ENCODE measurements at places on chromosomes 16 and 17. TPM values are rescaled to one million over a fixed set of nuclear protein-coding genes. Genes with fewer than 3 reads are reported as not detected.
A peak's percentile ranks its signal among the peaks of the same experiment; 100 is the strongest.

The CD300E gene
- polyA plus RNA-seq, result 0.46 TPM

The PIMREG gene
- polyA plus RNA-seq, result 25.4 TPM

The CPNE7 gene
- 0.26 TPM for polyA plus RNA-seq

The SYNGR3 gene
- polyA plus RNA-seq, result 0.46 TPM

The IL17C gene
- not detected for polyA plus RNA-seq

The TBX4 gene
- 152 TPM for polyA plus RNA-seq

The NTHL1 gene
- polyA plus RNA-seq, result 27.2 TPM

- DNase-seq, result no peak
These were observed 34.5 kb downstream of the FAM222B start for GRCh38 chr17:28807925-28808634.

DNA sequence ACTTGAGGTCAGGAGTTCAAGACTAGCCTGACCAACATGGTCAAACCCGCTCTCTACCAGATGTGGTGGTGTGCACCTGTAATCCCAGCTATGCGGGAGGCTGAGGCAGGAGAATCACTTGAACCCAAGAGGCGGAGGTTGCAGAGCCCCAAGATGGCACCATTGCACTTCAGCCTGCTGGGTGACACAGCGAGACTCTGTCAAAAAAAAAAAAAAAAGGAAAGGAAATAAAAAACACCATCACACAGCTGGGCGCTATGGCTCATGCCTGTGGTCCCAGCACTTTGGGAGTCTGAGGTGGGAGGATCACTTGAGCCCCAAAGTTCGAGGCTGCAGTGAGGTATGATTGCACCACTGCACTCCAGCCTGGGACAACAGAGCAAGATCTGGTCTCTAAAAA lies 13.3 kb upstream of the SBK1 start:
- no peak for DNase-seq

GRCh38 chr16:17350207-17350606 lies 120.6 kb downstream of the XYLT1 start:
- DNase-seq, result no peak

GRCh38 chr17:64778240-64779097 lies 116.4 kb upstream of the SMURF2 start:
- DNase-seq, result no peak

DNA sequence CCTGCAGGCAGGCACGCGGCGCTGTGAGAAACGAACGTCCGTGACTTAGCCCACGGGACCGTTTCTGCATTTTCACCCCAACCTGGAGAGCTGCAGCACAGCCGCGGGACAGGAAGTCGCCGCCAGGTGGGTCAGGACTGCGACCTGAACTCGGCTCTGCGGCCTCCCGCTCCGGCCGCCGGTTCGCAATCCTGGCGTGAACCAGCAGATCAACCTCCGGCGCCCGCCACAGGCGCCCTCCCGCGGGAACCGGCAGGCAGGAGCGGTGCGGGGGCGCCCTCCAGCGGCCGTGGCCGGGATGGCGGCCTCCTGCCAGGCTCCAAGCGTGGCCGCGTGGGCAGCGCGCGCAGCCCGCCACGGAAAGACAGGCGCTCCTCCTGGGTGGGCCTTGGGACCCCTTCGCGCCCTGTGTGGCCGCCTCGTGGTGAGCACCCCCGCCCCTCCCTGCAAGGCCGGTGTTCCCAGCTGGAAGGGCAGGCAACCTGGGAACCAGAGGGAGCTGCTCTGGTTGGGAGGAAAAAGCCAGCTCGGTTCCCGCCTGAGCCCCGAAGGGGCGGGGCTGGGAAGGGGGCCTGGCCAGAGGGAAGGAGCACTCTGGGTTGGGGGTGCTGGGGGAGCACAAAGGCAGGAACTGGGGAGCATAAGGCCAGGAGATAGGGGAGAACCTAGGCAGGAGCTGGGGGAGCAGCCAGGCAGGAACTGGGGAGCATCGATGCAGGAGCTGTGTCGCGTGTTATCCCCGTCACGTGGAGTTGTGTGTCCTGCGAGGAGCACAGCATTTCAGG lies 28.2 kb downstream of the ACTG1 start:
- DNase-seq, result peak; percentile 83

DNA sequence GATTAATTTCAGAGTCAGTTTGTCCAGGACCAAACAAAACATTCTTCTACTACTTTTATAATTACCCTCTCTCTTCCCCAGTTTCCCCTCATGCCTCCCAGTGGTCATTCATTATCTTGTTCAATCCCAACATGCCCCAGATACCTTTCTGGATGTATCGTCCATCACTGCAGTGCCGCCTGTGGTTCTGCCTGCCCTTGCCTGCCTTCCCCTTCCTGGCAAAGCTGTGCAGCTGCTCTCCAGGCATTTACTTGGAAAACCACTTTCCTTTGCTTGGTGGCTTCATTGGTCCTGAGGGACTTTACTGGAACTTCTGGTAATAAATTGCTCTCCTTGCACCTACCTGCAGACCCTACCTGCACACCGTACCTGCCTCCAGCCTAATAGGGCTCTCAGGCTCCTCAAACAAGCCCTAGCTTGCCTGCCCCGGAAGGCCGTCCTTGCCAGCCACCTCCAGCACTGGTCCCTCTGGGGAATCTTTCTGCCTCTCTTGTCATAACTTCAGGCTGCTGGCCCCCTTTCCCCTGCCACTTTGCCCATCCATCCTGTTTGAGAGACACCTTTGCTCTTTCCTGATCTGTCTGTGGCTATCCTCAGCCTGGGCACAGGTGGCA lies 19.5 kb upstream of the MSI2 start:
- no peak for DNase-seq

GRCh38 chr17:75059369-75060345 lies 12.6 kb downstream of the KCTD2 start:
- DNase-seq, result peak; percentile 39

GRCh38 chr17:64038331-64039105 lies 18.1 kb upstream of the ICAM2 start:
- DNase-seq, result no peak

DNA sequence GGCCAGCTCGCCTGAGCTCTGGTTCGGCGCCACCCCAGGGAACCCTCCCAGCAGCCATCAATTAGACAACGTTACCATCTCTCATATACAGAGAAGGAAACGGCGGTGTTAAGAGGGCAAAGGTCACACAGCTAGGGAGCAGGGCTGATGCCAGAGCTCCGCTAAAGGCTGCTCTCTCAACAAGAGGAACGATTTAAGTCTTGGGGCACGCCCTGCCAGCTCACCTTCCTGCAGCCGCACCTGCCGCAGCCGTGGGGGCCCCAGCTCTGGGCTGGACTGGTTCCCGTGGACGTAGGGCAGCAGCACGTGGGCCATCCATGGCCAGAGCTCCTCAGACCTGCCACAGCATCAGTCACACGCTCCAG lies 43.5 kb downstream of the PKD1 start:
- no peak for DNase-seq

DNA sequence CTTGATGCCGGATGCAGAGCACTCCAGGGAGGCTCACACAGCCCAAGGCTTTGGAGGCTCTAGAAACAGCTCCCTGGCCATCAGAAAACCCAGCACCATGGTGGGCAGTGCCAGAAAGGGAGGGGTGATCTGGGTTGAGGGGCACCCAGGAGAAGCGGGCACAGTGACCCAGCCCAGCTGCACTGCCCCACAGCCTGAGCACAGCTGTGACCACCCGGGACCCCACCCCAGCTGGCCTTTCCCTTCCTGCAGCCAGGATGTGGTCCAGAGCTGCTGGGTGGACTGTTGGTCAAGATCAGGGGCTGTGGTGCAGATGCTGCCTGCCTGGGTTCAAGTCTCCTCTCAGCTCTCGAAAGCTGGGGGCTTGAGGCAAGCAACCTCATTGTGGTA lies 223.1 kb downstream of the ZNF423 start:
- DNase-seq, result no peak

GRCh38 chr16:15487336-15488284 lies 53.2 kb downstream of the BMERB1 start:
- DNase-seq, result no peak

- no peak for DNase-seq
These were observed 47.4 kb upstream of the LHX1 start for GRCh38 chr17:36889770-36890349.

DNA sequence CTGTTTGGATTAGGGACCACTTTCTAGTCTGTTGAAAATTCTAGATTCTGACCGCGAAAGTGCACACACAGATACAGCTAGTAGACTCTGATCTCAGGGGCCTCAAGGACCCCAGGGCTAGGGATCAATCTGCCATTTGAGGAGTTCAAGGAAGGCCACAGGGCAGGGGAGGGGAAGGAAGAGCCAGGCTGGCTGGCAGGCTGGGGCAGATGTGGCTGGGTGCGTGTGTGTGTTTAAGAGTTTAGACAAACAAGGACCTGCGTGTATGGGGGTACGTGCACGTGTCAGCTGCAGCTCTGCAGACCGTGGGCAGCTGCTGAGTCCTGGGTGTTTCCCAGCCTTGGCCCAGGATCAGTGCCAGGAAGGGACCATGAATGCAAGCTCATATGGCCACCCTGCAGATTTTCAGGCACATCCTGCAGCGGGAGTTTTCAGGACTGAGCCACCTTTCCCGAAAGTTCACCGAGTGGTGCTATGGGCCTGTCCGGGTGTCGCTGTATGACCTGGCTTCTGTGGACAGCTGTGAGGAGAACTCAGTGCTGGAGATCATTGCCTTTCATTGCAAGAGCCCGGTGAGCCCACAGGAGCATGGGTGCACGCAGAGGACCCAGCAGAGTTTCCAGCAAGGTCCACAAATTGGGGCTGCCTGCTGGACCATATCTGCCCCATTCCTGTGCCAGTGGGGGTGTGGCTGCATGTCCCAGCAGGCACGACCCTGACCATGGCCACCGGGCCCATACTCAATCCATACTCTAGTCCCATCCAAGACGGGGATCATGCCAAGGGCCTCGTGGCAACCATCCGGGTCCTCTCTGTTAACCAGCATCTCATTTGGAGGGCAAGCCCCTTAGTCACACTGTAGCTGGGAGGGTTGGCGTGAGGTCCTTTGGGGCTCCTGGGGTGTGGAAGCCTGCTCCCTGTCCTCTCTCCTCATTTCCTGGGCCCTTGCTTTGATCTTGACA lies 10.6 kb downstream of the TRPV2 start:
- no peak for DNase-seq

DNA sequence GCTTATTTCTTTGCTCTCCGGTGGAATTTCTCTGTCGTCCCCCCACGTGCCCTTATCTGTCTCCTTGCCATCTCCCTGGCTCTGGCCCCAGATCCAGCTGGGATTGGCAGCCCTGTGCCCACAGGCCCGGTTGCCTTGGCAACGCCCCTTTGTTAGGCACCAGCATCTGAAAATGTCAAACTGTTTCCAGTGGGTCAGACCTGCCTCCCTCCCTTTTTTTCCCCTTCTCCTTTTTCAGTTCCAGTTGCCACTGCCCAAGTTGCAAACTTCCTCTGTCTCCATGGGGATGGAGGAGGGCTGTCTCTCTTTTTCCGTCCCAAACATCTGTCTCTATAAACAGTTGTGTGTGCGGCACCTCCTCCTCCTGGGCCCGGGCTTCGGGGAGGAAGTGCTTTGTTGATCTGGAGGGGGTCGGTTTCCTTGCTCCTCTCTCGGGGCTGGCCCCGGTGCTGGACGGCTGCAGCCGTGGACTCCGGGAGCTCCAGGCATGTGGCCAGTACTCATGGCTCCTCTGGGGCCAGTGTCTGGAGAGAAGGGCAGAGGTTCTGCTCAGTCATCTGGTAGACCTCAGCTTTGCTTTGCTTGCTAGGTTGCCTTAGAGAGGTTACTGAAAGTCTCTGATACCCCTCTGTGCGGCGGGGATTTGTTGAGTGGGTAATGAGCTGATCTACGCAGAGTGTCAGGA lies 35.3 kb downstream of the SOCS3 start:
- DNase-seq, result peak; percentile 89

DNA sequence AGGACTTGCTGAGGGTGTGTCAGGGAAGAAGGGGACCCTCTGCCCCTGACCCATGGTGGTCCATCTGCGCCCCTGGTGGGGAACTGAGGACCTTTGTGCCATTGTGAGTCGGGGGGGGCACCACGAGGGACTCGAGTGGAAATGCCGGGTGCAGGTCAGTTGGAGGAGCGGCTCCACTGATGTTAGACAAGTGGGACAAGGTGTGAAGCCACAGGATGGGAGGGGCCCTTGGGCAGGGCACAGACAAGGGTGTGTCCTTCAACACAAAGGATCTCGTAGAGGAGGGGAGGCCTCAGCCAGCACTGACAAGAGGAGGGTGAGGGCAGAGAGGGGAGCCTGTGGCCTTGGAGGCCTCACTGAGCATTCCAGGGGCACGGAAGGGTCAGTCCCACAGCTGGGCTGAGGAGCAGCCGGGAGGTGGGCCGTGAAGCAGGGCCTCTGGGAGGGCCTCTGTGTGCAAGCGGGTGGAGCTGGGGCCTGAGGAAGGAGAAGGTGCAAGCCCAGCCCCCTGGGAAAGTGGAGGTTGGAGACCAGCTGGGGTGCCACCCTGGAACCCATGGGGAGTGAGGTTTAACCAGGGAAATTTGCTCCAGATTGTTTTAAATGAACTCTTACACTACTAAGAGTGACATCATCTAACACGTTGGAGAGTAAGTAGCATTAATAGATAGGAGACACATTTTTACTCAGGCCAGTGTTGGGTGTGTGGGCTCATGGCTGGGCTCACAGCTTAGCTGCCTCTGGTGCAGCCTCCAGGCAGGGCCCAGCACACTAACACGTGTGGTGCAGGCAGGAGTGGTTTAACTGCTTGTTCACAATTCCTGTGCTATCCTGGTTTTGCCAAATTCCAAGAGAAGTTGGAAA lies 27.9 kb downstream of the NARF start:
- DNase-seq, result no peak

DNA sequence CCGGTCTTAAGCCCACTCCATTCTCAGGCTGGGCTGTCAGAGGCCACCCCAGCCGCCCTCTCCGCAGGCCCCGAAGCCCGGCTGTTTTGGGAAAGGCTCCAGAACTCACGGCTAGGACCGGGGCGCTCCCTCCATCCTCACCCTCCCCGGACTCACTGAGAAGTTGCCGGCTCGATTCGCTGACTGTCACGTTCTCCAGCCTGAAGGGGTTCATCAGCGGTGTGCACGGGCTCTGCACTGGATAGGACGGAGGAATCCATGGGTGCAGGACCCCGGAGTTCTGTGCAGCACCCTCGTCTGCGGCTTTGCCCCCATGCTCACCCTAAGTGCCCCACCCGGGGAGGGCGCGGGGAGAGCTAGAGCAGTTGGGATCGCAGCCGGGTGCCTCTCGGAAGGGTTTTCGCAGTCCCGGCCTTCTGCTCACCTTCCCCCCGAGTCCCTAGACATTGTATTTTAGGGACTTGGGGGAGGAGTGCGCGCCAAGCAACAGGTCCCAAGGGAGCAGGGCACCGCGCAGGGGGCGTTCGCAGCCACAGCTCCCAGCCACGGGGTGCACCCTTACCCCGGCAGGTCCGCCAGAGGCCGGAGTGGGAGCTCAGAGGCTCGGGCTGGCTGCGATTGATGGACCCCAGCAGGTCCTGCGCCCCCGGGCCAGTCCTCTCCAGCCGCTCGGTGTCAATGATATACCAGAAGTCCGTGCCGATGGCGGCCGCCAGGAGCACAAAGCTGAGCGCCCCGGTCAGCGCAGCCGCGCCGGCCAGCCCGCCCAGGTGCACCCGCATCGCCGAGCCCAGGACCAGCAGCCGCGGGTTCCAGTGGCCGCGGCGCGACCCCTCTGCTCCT lies 1.0 kb downstream of the TMEM114 start:
- no peak for DNase-seq

All from right lung (tissue), 10 donors.